ENCODE measurements at places on chromosomes 3 and 15.

DNA sequence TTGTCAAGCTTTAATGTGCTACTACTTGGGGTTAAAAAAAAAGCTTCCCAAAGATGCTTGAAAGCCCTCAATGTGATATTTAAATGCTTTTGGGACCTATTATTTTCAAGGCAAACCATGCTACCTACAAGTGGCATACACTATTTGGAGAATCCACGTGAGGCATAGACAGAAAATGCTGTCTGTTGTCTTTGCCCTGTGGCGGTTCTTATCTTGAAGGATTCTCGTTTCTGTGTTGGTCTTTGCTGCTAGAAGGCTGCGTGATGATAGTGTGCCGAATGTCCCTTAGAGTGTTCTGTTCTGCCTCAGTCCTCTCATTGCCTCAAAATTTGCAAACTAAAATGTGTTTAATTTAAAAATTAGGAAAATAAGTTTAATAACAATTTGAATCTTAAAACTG lies 356.2 kb upstream of the RARB start:
- H3K4me3 ChIP-seq = no peak overlapping the region
- no peak overlapping the region for H3K27ac ChIP-seq
- H3K27me3 ChIP-seq = no peaks in the 10 kb centered on the region
- no peaks in the 10 kb centered on the region for H3K36me3 ChIP-seq

DNA sequence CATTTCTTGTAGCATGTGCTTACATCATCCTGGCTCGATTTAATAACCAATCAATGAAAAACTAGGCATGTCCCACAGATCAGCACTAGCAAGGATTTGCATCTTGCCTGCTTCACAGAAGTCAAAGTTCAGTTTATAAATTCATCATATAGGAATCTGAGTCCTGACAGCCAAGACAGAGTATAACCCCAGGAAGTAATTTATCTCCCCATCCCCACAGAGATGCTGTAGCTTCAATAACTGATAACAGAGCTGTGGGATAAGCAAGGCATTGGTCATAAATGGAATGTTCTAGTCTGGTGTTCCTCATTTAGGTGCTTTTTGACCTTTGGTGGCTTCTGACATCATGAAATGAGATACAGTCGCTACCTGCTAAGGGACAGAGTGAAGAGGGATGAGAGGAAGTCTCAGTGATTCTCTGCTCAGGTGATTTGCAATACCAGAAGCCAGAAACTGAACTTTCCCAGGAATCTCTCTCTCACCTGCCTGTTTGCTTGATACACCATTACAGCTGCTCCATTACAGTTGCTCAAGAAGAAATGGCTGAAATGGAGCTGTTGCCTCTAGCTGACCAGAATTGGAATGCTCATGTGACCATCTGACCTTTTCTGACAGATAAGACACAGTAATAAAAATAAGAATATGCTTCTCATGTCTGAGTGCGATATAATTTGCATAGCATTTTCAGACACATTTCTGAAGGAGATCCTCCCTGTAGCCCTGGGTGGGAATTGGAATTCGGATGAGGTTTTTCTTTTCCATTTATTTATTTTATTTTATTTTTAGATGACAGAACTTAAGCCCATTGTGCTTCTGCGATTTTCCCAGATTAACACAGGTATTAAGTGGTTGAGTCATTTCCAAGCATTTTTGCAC lies 217.1 kb upstream of the KCNMB2 start:
- H3K36me3 ChIP-seq = no peaks in the 10 kb centered on the region
- no peak overlapping the region for H3K27ac ChIP-seq
- no peaks in the 10 kb centered on the region for H3K27me3 ChIP-seq
- H3K4me1 ChIP-seq = no peaks in the 10 kb centered on the region
- no peak overlapping the region for H3K4me3 ChIP-seq
- DNase-seq = no peak

- DNase-seq = no peak
- H3K4me3 ChIP-seq = no peak overlapping the region
- H3K4me1 ChIP-seq = peaks cover 4% of the 10 kb centered on the region
- no peaks in the 10 kb centered on the region for H3K36me3 ChIP-seq
- H3K27ac ChIP-seq = peak overlapping the region; percentile 87
- no peaks in the 10 kb centered on the region for H3K27me3 ChIP-seq
Observed at GRCh38 chr15:48974882-48975281, 11.2 kb upstream of the SHC4 start.

- no peaks in the 10 kb centered on the region for H3K4me1 ChIP-seq
- H3K36me3 ChIP-seq = peaks cover 40% of the 10 kb centered on the region
- H3K4me3 ChIP-seq = no peak overlapping the region
- no peaks in the 10 kb centered on the region for H3K27me3 ChIP-seq
Observed at GRCh38 chr15:92146511-92147150, 247.1 kb upstream of the ST8SIA2 start.

DNA sequence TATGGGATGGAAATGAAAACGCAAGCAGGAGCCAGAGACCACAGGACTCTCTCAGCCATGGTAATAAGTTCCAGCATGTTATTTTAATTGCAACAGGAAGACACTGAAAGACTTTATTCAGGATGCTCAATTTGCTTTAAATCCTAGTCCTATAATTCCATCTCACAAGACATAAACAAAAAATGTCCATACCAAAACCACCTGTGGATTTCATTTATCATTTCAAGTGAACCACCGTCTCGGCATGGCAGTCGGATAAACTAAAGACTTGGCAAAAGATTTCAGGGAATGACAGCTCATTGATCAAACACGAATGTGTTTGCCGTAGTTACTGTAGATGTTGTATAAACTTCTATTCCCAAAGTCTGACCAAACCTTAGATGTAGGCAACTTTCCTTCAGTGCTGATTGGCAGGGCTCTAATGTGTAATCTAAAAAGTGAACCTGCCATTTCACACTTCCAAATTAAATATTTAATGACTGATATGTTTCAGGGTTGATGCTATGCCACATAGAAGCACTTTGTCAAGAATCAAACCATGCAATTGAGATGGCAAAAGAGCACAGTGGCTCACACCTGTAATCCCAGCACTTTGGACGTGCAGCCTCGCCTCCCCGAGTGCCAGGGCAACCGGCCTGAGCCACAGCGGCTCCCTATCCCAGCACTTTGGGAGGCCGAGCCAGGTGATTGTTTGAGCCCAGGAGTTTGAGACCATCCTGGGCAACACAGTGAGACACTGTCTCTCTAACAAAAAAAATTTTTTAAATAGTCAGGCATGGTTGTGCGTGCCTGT lies 331.7 kb downstream of the MAGI1 start:
- H3K4me1 ChIP-seq = no peaks in the 10 kb centered on the region
- H3K4me3 ChIP-seq = no peak overlapping the region
- H3K36me3 ChIP-seq = no peaks in the 10 kb centered on the region
- DNase-seq = no peak
- H3K27me3 ChIP-seq = no peaks in the 10 kb centered on the region

DNA sequence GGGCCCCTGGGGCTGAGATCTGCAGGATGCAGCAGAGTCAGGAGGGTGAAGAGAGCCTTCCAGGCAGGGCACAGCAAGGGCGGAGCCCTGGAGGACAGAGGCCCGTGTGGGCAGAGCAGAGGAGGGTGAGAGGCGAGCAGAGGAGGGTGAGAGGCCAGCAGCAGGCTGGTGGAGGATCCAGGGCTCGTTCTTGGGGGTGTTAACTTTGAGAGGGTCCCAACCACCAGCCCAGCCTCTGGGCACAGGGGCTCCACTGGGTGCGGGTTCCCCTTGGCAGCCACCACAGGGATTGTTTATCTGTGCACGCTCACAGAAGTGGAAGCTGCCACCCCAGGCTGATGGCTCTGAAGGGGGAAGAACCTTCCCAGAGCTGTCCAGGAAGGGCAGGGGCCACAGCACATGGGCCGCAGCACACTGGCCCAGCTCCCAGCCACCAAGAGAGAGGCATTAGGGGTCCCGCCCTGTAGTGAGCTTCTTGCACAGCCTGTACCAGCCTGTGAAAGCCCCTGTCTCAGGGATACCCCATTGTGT lies 9.3 kb upstream of the PLXND1 start:
- no peaks in the 10 kb centered on the region for H3K27me3 ChIP-seq
- no peak for DNase-seq
- H3K4me1 ChIP-seq = peaks cover 8% of the 10 kb centered on the region
- H3K27ac ChIP-seq = no peak overlapping the region
- H3K4me3 ChIP-seq = no peak overlapping the region

GRCh38 chr15:60764408-60764963 lies 285.5 kb upstream of the ICE2 start:
- peak overlapping the region; percentile 44 for H3K27ac ChIP-seq
- H3K4me1 ChIP-seq = no peaks in the 10 kb centered on the region
- H3K27me3 ChIP-seq = no peaks in the 10 kb centered on the region

Data from ascending aorta (tissue), 2 donors.